ENCODE measurements at places on chromosomes 4 and X. TPM values are rescaled to one million over a fixed set of nuclear protein-coding genes. Genes with fewer than 3 reads are reported as not detected.

Gene SHROOM2
- total RNA-seq: 23.6 TPM

Gene LDB2
- 108 TPM for total RNA-seq

Gene ITIH6
- total RNA-seq: 0.11 TPM

Gene PRMT9
- total RNA-seq: 26.4 TPM

Gene FGD1
- total RNA-seq: 15.0 TPM

Gene CNKSR2
- total RNA-seq: 67.2 TPM

Gene CLCN4
- total RNA-seq: 53.7 TPM

Gene NLGN4X
- 39.9 TPM for total RNA-seq

Gene TRAM1L1
- 12.1 TPM for total RNA-seq

Gene ZNF280C
- 9.8 TPM for total RNA-seq

Gene DMD
- 132 TPM for total RNA-seq

Gene PNCK
- 29.3 TPM for total RNA-seq

Gene BEX1
- total RNA-seq: 94.6 TPM

Gene STPG2
- total RNA-seq: 1.2 TPM

Gene ZNF711
- total RNA-seq: 71.6 TPM

Gene SPACA5
- not detected for total RNA-seq

Gene DDX53
- total RNA-seq: not detected

Gene CXorf49
- total RNA-seq: not detected

Gene PPP1R2C
- total RNA-seq: not detected

Gene AFM
- not detected for total RNA-seq

Gene ESX1
- total RNA-seq: not detected

Gene FGF13
- total RNA-seq: 42.1 TPM

Gene PLXNA3
- total RNA-seq: 31.2 TPM

Gene ZNF518B
- 79.4 TPM for total RNA-seq

Gene SPANXB1
- total RNA-seq: not detected

Gene CAMK2D
- total RNA-seq: 119 TPM

Gene DACH2
- total RNA-seq: 17.1 TPM

Gene PHOX2B
- total RNA-seq: 0.55 TPM

Gene TRIM75
- not detected for total RNA-seq

Gene IL13RA1
- total RNA-seq: 20.6 TPM

Gene ABLIM2
- 13.5 TPM for total RNA-seq

Gene ALPK1
- 13.1 TPM for total RNA-seq

Gene CT55
- total RNA-seq: not detected

Gene CYSLTR1
- 5.2 TPM for total RNA-seq

Gene DTHD1
- not detected for total RNA-seq

Gene SMIM10L2A
- 6.0 TPM for total RNA-seq

Gene C4orf36
- 3.7 TPM for total RNA-seq

Gene TCEAL7
- total RNA-seq: 71.6 TPM

Gene PIN4
- 12.4 TPM for total RNA-seq

Gene RAP1GDS1
- total RNA-seq: 65.1 TPM

Gene PRKG2
- 5.0 TPM for total RNA-seq

Gene ANOS1
- 49.4 TPM for total RNA-seq

Gene SMPX
- total RNA-seq: 41.5 TPM

Gene ARAP2
- 8.7 TPM for total RNA-seq

Gene TLR10
- total RNA-seq: 0.71 TPM

Gene SFRP2
- total RNA-seq: 103 TPM

Gene TCEAL6
- 3.2 TPM for total RNA-seq

Gene SLC34A2
- total RNA-seq: 25.5 TPM

Gene CDS1
- 9.1 TPM for total RNA-seq

Gene GATB
- 116 TPM for total RNA-seq

Gene CHIC2
- 46.6 TPM for total RNA-seq

Gene ZFP42
- 0.33 TPM for total RNA-seq

Gene DGKK
- 0.16 TPM for total RNA-seq

Gene CDKL2
- 8.1 TPM for total RNA-seq
